ENCODE measurements at places on chromosomes 13 and 19.

- DNase-seq = no peak
Measured at GRCh38 chr13:113086031-113086750, 19.4 kb upstream of the F7 start.

- no peak for DNase-seq
Measured at GRCh38 chr19:48735031-48735615, 5.3 kb downstream of the RASIP1 start.

- DNase-seq = no peak
Measured at GRCh38 chr13:30042891-30043630, 192.6 kb upstream of the UBL3 start.

DNA sequence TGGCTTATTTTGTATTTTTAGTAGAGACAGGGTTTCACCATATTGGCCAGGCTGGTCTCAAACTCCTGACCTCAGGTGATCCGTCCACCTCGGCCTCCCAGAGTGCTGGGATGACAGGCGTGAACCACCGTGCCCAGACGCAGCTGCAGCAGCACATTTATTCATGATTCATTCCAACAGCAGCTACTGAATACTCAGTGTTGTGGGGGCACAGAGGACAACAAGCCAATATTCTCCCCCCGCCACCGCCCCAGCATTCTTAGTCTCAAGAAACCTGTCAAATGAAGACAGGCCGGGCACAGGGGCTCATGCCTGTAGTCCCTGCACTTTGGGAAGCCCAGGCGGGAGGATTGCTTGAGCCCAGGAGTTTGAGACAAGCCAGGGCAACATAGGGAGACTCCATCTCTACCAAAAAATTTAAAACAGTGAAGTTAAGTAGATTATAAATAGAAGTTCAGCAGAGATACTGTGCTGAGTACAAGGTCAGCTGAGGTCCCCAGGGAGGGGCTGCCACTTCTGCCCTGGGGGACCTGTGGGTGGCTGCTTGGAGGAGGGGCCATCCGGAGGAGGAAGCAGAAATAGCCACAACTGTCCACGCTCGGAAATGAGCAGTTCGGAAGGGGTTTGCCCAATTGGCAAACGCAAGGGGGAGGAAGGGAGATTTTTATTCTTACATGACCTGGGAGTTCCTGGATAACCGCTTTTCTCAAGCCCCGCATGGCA lies 4.3 kb downstream of the DOT1L start:
- peak; percentile 66 for DNase-seq

DNA sequence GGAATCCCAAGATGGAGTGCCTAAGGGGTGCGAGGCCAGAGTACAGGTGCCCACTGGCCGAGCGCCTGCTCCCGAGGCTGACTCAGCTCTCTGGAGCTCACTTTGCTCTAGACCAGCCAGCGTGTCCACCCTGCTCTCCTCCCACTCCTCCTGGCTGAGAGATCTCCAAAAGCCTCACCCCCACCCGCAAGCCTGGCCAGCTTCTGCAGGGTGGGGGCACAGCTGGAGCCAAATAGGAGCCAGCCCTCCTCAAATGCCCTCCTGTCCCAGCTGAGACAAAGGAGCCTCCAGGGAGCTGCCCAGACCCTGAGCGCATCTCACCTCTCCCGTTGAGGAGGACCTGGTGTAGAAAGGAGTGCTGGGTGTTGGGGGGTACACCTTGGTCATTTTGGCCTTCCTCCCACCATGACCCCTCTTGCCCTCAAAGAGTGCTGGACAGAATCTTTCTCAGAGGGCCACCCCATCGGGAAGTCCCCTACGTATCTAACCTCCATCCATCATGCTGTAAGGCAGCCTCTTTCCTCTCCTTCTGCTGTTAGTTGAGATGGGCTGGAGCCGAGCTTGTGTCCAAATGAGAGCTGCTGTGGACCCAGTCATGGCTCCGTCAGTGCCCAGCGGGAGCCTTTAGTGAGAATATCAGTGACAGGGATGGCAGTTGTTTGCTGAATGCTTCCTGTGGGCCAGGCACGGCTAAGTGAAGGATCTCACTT lies 123.9 kb upstream of the VSTM2B start:
- DNase-seq = no peak

- no peak for DNase-seq
Measured at GRCh38 chr13:112759053-112759452, 69.2 kb downstream of the ATP11A start.

DNA sequence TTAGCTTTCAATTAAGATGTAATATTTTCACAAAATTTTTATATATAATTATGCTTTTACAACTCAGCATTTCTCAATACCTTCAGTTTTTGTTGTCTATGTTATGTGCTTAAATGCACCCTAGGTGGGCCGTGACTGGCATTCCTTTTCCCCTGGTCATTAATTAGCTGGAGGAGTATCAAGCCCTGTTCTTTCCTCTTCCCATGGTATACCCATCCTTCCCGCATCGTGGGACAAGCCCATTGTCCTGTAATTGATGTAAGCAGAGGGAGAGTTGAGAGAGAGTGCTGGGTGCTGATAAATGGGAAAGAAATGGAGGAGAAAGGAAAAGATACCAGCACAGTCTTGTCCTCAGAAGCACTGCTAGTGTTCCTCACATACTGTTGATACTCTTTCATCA lies 591.7 kb downstream of the GPC6 start:
- no peak for DNase-seq

- DNase-seq = no peak
Measured at GRCh38 chr19:39518975-39519374, 4.0 kb downstream of the SELENOV start.

DNA sequence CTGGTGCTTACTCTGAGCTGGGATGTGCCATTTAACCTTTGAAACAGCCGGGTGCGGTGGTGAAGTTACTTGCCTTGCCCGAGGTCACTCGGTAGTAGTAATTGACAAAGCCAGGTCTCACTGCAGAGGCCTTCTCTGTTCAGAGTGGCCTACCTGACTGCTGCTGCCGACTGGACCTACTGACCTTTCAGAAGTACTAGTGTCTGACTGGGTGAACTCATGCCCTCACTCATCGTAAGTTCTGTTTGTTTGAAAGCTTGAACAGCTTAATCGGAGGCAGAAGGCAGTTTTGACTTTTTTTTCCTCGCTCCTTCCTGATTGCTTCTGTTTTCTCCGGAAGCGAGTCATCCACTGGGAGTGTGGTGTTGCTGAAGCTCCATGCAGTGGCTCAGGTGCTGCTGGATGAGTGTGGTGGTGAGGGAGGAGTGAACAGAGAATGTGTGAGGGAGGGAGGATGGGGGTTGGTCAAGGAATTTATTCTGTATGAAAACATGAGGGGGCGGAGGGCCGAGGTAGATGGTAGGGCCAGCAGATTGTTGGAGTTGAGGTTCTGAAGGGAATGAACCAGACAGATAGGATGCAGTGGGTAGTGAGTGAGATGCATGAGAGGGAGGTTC lies 2.7 kb downstream of the SPINT2 start:
- DNase-seq = no peak

DNA sequence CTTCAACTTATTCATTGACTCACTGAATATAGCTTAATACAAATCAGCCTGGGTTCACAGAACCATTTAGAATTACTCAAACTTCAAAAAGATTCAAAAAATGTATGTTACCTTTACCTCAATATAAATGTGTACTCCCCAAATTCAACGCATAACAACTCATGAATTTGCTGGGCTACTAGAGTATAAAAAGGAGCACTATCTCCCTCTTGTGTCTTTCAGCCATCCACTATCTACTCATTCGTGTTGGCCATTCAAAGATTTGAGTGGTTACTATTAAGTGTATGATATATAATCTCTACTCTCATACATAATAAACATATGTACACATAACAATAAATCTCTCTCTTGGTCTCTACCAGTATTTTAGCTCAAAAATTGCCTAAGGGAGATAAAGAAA lies 20.3 kb downstream of the INTS6 start:
- no peak for DNase-seq

GRCh38 chr13:45896285-45896684 lies 44.7 kb upstream of the SIAH3 start:
- DNase-seq = no peak

GRCh38 chr19:37468961-37469777 lies at the start of gene ZNF570:
TSS of gene ZNF570 (plus strand) at chr19:37469356. CDS start at chr19:37470355, 999 bp downstream.
- DNase-seq = peak; percentile 59

GRCh38 chr19:46648961-46649960 lies 11.7 kb downstream of the DACT3 start:
- DNase-seq = no peak
